ENCODE measurements at places on chromosomes 2 and 18.
A peak's percentile ranks its signal among the peaks of the same experiment; 100 is the strongest.

- peak; percentile 59 for DNase-seq
Observed at GRCh38 chr2:235746257-235746934, 252.6 kb downstream of the AGAP1 start.

- DNase-seq = no peak
Observed at GRCh38 chr2:70708376-70709199, 59.4 kb downstream of the ADD2 start.

DNA sequence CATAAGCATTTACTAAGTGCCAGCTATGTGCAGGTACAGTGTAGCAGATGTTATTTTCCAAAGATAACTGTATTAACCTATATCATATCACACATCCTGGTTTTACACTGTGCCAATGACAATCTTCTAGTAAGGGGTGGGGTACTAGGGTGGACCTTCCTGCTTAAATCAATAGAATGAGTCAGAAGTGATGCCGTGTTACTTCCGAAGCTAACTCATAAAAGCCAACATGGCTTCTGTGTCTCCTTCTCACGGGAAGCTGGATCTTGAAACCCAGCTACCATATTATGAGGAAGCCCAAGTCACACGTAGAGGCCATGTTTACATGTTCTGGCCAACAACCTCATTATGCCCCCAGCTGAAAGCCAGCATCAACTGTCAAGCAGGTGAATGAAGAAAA is 59.1 kb downstream of the MRPL33 start:
- DNase-seq = no peak

DNA sequence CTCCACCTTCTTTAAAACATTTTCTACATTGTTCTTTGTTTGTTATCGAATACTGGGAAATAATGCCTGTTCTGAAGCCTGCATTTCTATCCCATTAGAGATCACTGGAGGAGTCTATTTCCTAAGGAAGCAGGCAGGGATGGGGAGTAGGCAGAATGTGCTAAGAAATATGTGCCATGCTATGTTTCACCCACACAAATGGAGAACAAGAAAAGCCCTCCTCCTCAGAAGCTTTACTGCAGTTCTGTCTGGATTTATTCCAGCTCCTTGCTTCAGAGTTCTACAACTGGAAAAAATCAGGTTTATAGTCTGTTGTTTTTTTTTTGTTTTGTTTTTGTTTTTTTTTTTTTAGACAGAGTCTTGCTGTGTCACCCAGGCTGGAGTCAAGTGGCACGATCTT is 825.1 kb downstream of the SLC4A3 start:
- no peak for DNase-seq

DNA sequence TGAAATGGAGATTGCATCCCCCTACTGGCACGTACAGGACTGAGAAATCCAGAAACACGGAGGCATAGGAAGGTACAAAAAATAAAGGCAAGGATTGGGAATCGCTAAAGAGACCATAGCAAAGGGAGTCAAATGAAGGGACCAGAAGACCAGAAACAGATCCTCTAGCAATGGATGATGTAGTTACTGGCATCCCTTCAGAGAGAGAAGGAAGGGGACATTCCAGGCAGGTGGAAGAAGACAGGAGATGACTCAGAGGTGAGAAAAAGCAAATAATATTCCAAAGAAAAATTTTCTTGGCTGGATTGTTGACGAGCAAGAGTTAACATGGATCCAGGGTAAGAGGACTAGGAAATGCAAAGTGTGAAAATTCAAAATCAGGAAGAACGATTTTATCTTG is 78.4 kb upstream of the FZD7 start:
- DNase-seq = no peak

DNA sequence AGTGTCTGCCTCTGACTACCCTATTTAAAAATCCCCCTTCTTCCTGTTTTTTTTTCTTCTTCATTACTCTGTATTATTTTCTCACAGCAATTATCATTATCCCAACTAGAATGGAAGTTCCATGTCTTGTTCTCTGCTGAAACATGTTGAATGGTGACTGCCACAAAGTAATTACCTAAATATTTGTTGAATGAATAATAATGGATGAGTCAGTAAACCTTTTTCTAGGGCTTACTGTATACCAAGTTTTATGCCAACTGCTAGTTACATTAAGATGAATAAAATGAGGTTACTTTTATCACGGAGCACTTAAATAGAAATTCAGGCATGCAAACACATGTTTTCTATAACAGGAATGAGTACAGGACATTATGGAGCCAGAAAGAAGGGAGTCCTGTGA is 490.6 kb downstream of the THSD7B start:
- no peak for DNase-seq

DNA sequence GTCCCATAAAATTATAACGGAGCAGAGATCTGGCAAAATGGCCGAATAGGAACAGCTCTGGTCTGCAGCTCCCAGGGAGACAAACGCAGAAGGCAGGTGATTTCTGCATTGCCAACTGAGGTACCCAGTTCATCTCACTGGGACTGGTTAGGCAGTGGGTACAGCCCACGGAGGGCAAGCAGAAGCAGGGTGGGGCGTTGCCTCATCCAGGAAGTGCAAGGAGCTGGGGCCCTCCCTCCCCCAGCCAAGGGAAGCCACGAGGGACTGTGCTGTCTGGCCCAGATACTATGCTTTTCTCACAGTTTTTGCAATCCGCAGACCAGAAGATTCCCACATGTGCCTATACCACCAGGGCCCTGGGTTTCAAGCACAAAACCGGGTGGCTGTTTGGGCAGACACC is 22.8 kb downstream of the ICA1L start:
- no peak for DNase-seq

- no peak for DNase-seq
Observed at GRCh38 chr2:236748801-236749200, 179.2 kb downstream of the ACKR3 start.

- DNase-seq = no peak
Observed at GRCh38 chr18:38961880-38962279, 1396.3 kb upstream of the CELF4 start.

GRCh38 chr2:40244251-40244650 is 207.6 kb downstream of the SLC8A1 start:
- DNase-seq = no peak

DNA sequence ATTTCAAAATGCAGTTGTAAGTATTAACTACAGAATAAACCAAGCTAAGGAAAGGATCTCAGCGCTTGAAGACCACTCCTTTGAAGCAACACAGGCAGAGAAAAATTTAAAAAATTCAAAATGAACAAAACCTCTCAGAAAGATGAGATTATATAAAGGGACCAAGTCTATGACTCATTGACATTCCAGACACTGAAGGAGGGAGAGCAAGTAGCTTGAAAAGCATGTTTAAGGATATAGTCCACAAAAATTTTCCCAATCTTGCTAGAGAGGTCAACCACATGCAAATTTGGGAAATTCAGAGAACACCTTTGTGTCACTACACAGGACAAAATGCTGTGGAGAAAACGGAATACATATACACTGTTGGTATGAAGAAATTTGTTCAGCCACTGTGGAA is 112.6 kb upstream of the MC4R start:
- no peak for DNase-seq

- DNase-seq = no peak
Observed at GRCh38 chr2:152384992-152385391, 50.0 kb downstream of the FMNL2 start.

GRCh38 chr2:207823865-207824264 is 54.2 kb upstream of the FZD5 start:
- DNase-seq = no peak

GRCh38 chr2:172234716-172235691 is 132.3 kb upstream of the DLX2 start:
- no peak for DNase-seq

DNA sequence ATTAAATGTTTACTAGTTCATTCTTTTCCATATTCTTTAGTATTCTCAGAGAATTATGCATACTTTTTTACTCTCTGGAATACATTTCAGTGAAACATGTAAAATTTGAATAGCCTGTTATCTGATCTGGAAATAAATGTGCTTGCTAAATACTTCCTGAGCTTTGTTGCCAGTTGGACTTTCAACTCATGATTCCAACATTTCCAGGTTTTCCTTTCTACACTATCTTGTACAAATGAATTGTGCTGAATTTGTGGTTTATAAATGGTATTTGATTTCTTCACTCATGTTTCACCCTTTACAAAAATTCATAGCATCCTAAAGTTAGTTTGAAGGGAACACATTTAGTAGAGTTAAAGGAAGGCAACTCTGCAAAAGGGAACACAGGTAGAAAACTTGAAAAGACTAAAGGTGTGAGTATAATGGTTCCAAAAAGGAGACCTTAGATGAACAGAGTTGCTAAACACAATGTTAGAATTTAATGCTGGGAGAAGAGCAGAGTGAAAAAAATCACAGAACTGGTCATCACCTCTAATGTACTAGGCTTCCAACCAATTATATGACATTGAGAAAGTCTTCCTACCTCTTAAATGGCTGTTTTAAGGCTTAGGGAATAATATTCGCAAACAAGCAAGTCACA is 28.6 kb downstream of the SYT4 start:
- no peak for DNase-seq

- DNase-seq = no peak
Observed at GRCh38 chr2:268323-268722, 3.6 kb downstream of the ACP1 start.

DNA sequence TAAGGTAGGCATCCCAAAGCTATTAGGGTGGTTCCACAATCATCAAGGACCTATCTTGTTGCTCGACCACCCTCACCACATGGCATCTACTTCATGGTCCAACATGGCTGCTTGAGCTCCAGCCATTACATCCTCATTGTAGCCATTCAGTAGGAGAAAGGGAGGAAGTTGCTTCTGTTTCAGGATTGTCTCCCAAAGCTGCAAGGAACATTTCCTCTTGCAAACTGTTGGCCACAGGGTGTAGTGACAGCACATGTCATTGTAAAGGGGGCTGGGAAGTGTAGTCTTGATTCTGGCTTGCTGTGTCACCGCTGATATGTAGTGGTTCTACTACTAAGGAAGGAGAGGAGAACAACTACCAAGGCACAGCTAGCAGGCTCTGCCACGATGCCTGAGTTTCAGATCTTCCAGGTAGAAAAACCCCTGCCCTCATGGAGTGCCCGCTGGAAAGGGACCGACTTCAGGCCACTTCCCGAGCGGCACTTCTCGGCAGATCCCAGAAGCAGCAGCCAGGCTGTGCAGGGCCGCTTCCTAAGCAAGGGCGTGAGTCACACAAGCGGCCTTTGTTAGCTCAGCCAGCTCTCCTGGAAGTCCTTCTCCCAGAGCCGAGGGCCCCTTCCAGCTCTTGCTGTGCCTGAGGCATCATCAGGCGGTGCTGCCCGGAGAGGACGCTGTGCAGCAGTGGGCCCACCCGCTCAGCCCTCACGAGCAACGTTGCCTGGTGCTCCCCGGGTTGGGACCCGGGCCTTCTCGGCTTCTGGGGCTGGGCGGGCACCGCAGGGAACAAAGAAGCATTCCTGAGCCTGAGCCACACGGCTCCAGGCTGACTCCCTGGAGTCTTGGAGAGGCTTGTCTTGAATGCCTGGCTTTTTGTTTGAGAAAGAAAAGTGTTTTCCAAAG is 58.2 kb downstream of the HS6ST1 start:
- peak; percentile 43 for DNase-seq

DNA sequence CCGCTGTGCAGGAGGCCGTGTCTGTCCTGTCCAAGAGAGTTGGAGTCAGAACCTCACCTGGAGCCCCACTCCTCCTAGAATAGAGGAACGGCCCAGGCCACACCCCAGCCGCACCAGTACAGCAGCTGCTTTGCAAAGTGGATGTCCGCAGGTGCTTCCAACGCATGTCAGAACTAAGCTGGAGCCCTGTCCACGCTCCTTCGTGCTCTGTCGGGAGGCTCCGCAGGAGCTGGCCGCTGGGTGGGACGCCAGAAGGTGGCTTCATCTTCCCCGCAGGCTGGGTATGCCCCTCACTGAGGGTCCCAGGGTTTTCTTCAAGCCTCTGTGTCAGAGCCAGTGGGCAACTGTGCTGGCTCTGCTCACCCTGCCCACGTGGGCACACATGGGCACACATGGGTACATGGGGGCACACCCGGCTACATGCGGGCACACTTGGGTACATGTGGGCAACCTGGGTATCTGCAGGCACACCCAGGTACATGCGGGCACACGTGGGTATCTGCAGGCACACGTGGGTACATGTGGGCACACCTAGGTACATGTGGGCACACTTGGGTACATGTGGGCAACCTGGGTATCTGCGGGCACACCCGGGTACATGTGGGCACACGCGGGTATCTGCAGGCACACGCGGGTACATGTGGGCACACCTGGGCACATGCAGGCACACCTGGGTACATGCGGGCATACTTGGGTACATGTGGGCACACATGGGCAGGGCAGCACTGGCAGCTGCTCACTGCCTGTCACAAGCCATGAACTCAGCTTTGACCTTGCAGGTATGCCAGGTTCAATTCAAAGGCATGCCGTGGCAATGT is 67.1 kb upstream of the CTDP1 start:
- no peak for DNase-seq

- DNase-seq = no peak
Observed at GRCh38 chr2:161135951-161136593, 24.2 kb upstream of the TANK start.

DNA sequence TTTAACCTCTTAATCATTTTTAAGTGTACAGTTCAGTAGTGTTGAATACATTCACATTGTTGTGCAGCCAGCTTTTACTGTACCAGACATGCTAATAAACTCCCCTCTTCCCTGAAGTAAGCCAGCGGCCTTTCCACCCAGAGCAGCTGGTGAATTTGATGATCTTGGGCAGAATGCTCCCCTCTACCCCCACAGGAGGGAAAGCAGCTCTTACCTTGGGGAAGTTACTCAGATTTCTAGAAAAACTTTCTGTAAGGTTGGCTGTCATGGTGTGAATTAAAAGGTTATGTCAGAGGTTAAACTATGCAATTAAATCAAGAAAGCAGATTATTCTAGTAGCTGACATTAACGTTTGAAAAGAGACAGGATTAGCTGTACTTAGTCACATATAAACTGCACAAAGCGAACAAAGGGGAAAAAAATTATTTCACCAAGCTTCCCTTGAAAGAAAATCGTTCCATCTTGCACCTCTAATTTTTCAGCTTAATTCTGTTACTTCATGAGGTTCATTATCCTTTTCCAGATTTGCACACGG is 398.5 kb upstream of the NRP2 start:
- no peak for DNase-seq

DNA sequence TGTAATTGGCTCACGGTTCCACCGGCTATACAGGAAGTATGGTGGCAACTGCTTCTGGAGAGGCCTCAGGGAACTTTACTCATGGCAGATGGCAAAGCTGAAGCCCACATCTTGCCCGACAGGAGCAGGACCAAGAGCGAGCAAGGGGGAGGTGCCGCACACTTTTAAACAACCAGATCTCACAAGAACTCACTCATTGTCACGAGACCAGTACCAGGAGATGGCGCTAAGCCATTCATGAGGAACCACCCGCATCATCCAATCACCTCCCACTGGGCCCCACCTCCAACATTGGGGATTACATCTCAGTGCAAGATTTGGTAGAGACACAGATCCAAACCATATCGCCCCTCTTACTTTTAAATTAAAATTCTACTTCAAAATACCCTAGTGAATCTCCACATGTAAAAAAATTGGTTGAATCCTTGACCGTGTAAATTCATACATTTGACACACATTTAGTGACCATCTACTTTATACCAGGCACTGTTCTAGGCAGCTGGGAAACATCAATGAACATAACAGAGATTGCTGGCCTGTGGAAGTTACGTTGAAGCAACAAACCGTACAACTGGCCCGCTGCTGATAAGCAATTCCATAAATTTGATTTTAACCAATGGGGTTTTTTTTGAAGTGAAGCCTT is 87.6 kb downstream of the ALPK2 start:
- DNase-seq = peak; percentile 9

- no peak for DNase-seq
Observed at GRCh38 chr2:144524118-144525009, 4.4 kb upstream of the ZEB2 start.
